Fibroblast of skin of back (primary cell): ENCODE measurements at places on chromosomes 5 and 9.

GRCh38 chr5:120415985-120416384 lies 48.1 kb upstream of the PRR16 start:
- DNase-seq: no peak

DNA sequence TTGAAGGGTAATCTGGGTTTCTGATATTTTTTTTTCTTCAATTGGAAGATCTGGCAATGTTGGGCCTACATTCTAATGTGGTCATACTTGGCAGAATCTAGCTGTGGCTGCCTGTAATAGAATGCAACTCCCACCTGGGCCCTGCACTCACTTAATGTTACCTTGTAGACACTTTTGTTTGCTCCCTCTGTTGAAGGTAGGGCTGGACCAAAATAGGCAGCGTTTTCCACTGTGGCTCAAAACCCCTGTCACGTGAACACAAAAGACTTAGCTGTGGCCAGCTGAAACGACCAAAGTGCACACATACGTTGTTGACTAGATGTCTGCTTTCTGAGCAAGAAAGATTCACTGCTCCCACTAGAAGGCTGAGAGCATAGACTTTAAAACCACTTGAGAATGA lies 117.6 kb upstream of the HMHB1 start:
- DNase-seq: no peak

DNA sequence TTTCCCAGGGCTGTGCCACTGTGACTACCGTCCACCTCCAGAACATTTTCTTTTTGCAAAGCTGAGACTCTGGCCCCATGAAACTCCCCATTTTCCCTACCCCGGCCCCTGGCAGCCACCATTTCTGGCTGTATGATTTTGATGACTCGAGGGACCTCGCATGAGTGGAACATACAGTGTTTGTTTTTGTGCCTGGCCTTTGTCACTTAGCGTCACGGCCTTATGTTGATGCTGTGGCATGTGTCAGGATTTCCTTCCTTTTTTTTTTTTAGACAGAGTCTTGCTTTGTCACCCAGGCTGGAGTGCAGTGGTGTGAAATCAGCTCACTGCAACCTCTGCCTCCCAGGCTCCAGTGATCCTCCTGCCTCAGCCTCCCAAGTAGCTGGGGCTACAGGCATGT lies 42.7 kb downstream of the ASS1 start:
- DNase-seq: no peak

- DNase-seq: peak; percentile 81
These were observed 143.6 kb downstream of the BNC2 start for GRCh38 chr9:16726718-16727451.

DNA sequence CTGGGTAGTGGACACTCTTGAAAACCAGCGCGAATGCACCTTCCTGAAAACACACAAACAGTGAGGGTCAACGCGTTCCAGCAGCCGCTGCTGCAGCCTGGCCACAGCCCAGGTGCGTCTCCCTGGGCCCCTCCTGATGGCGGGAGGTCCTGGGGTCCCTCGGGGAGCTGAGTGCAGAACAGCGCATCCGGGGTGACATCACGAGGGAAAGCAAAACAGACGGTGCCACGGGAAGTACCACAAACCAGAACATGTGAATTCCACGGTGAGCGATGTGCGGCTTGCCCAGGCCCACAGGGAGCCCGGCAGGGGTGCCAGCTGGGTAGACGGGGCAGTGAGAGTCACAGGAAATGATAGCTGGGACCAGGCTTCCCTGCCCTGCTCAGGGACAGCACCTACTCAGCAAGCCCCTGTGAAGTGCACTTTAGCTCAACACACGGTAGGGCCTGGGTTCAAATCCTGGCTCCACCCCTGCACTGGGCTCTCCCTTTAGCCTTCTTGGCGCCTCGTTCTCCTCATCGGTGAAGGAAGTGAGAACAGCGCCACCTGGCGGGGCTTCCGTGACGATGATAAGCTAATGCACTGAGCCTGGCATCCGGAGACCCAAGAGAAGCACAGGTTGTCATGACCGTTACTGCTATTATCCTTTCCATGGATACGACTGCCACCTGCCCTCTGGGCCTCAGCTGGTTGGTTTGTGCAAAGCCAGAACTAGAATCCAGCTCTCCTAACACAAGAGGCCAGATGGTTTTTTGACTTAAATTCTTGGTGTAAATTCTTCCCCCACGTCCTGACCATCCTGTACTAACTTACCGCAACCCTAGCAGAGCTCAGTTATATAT lies 24.6 kb downstream of the GFPT2 start:
- peak; percentile 67 for DNase-seq

DNA sequence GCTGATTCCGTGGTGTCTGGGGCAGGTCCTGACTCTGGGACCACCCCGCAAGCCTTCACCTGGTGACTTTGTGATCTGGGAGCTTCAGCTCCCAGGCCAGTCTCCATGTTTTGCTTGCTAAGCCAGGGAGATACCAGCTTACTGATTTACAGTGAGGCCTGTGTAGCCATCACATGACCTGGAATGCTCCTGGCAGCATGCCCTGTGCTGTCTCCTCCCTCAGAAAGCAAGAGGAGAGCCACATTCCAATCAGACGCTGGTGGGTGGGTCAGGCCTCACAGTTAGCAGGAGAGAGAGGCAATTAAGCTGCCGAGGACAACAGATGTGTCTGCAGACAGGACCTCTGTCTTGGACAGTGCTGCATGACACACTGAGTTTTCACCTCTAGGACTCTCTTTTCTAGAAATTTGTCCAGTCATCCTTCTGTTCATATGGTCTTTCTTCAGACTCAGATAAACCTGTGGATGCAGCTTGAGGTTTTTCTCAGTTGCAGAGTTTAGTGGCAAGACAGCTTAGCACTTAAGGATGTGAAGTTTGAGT lies 24.4 kb upstream of the GRPEL2 start:
- peak; percentile 94 for DNase-seq

- peak; percentile 79 for DNase-seq
These were observed 677.3 kb upstream of the RGMB start for GRCh38 chr5:98096155-98096554.

DNA sequence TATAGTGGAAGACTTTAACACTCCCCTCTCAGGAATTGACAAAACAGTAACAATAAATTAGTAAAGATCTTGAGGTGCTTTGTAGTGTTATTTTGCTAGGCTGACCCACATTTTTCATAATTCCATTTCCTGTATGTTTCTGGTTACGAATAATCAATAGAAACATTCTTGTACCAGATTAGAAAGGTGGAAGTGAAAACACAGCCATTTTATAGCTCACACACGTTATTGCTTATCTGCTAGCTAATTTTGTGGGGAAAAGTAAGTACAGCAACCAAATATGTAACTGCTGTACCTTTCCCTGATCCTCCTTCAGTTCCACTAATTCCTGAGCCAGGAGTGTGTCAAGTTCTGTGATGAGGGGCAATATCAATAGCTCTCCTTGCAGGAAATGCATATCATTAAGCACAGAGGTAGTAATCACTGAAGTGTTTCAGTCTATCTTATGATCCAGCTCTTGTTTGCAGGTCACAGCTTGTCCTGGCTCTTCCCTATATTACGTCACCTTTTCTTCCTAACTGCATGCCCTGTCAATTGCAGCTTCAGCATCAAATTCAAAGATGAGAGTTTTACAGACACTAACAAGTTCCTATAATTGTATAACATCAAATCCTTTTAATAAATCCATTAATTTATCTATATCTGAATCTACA lies 59.4 kb downstream of the MINAR2 start:
- no peak for DNase-seq

DNA sequence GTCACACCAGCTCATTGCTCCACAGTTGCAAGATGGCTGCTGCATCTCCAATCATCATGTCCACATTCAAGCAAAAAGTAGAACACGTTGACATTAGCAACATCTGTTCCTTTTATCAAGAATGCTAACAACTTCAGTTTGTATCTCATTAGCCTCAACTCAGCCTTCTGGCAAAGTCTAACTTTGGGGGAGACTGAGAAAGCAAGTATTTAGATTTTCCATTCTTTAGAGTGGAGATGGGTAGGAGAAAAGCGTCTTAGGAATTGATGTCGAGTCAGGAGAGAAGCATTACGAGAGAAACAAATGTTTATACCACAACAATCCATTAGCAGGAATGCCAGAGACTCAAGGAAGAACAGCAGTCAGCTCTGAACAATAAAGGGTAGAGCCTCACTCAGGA lies 446.3 kb downstream of the ENC1 start:
- no peak for DNase-seq

- DNase-seq: no peak
These were observed 2.0 kb downstream of the AGPAT2 start for GRCh38 chr9:136685216-136685615.

DNA sequence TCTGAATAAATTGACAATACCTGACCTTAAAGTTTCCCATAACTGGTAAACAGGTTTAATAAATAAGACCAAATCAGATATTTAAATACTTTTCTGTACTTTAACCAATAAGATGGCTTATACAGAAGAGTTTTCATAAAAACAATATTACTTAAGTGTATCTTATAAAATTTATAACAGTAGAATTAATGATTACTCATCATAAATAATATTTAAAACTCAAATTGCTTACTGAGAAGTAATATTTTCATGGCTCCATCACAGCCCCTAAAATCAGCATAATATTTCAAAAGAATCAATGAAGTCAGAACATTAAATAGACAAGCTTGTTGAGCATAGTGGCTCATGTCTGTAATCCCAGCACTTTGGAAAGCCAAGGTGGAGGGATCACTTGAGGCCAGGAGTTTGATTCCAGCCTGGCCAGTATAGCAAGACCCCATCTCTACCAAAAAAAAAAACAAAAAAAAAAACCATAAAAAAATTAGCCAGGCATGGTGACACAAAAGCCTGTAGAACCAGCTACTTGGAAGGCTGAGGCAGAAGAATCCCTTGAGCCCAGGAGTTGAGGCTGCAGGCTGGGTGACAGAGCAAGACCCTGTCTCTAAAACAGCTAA lies 23.5 kb downstream of the HOMER1 start:
- no peak for DNase-seq
